ENCODE measurements at places on chromosomes 5 and 9.

DNA sequence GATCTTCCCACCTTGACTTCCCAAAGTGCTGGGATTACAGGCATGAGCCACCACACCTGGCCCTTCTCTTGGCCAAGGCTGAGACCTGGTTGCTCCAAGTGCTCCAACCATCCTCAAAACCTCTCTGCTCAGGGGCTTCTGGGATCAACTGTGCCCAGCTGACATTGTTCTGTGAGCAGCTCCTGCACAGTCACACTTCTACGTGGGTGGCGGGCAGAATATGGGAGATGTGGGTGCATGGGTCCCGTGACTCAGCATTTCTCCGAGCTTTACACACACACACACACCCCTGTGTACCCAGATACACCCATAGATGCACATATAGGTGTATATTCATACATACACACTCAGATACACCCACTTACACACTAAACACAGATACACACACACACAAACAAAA, 10.5 kb upstream of the MYORG start:
- no peak for DNase-seq

- no peak for DNase-seq
Observed at GRCh38 chr9:129121483-129121882, 10.3 kb downstream of the PTPA start.

GRCh38 chr9:72575666-72576065, 54.3 kb downstream of the TMC1 start:
- DNase-seq, result no peak

- DNase-seq, result no peak
Observed at GRCh38 chr5:139523635-139524445, 37.3 kb upstream of the UBE2D2 start.

- DNase-seq, result no peak
Observed at GRCh38 chr9:5869315-5870019, 21.2 kb upstream of the MLANA start.
